ENCODE measurements at places on chromosomes 2 and 18.

GRCh38 chr18:23237524-23238151 is 102.4 kb downstream of the CABLES1 start:
- H3K4me3 ChIP-seq: no peak overlapping the region
- H3K4me1 ChIP-seq: peaks cover 16% of the 10 kb centered on the region
- DNase-seq: peak; percentile 18
- H3K27ac ChIP-seq: peak overlapping the region; percentile 63

DNA sequence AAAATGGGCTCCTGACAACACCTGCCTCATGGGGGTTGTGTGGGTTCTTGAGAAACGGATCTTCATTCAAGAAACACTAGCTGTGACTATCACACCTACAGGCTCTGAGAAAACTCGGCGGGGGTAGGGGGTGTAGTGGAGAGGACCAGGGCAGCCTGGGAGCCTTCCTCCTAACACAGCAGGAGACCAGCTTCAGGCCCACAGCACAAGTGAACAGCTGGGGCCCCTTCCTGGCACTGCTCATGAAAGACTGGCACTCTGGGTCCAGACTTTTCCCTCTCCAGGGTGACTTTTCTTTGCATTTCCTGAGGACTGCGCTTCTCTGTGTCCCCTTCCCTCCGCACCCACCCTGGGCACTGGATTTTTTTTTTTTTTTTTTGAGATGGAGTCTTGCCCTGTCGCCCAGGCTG is 7.2 kb upstream of the SEMA4C start:
- no peak overlapping the region for H3K27ac ChIP-seq
- H3K27me3 ChIP-seq: no peaks in the 10 kb centered on the region
- DNase-seq: no peak
- peaks cover 5% of the 10 kb centered on the region for H3K4me1 ChIP-seq
- H3K36me3 ChIP-seq: no peaks in the 10 kb centered on the region
- no peak overlapping the region for H3K4me3 ChIP-seq

DNA sequence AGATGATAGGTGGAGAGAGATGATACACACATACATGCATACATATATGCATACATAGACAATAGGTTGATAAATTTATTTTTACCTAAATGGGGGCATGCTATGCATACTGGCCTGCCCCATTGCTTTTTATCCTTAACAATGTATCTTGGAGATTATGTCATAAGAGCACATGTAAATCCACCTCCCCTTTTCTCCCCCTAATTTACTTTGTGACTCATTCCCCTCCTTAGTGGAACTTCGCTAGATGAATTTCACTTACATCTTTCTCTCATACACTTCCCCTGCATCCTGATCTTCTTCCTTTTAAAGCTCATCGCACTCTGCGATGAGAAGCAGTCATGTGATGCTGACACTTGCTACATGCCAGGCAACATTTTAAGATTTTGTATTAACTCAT is 223.6 kb downstream of the C1D start:
- H3K36me3 ChIP-seq: no peaks in the 10 kb centered on the region
- H3K4me1 ChIP-seq: peaks cover 6% of the 10 kb centered on the region
- no peak overlapping the region for H3K27ac ChIP-seq
- no peaks in the 10 kb centered on the region for H3K27me3 ChIP-seq

DNA sequence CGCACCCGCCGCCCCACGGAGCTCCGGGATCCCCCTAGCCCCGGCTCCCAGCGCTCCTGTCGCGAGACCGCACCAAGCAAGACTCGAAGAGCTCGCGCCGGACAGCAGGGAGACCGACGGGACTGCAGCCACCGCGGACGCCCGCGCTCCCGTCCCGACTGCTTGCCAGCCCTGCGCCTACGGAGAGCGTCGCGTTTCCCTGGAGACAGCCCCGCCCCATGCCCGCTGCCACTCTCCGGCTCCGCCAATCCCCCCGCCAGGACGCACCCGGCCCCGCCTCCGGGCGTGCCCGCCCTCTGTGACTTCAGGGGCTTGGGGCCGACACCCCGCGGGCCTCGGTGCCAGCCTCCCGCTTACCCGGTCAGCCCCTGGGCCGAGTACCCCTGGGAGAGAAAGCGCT is at the start of gene ANKMY1:
TSS of gene ANKMY1 (minus strand) at position 181 of the 400 bp plus-strand sequence. CDS start 653 bp downstream, outside the sequence.
- no peaks in the 10 kb centered on the region for H3K27me3 ChIP-seq
- H3K27ac ChIP-seq: peak within 1 kb of the TSS; percentile 27
- H3K36me3 ChIP-seq: no peaks in the 10 kb centered on the region
- H3K4me1 ChIP-seq: peaks cover 41% of the 10 kb centered on the region
- peak within 1 kb of the TSS; percentile 57 for H3K4me3 ChIP-seq

GRCh38 chr2:126317790-126318431 is 338.0 kb upstream of the GYPC start:
- no peak overlapping the region for H3K27ac ChIP-seq
- H3K36me3 ChIP-seq: no peaks in the 10 kb centered on the region
- H3K4me1 ChIP-seq: no peaks in the 10 kb centered on the region
- H3K27me3 ChIP-seq: no peaks in the 10 kb centered on the region
- H3K4me3 ChIP-seq: no peak overlapping the region

Measured in testis (tissue), 5 donors.